ENCODE measurements at places on chromosomes 3 and 15.

GRCh38 chr3:29481969-29482767 is 201.3 kb downstream of the RBMS3 start:
- no peak for DNase-seq

DNA sequence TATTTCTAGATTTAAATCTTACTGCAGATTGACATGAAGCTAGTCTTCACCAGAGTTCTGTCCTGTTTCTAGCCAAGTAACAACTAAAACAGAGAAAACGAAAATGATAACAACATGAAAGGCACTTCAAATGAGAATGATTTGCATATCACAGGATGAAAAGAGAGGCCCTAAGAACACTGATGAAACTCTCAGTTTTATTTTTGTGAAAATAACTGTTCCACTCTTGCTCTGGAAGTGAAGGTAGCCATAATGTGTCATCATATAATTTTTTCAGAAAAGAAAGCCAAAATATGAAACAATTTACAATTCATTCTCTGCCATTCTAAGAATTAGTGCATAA is 274.4 kb downstream of the ADAMTSL3 start:
- no peak for DNase-seq

DNA sequence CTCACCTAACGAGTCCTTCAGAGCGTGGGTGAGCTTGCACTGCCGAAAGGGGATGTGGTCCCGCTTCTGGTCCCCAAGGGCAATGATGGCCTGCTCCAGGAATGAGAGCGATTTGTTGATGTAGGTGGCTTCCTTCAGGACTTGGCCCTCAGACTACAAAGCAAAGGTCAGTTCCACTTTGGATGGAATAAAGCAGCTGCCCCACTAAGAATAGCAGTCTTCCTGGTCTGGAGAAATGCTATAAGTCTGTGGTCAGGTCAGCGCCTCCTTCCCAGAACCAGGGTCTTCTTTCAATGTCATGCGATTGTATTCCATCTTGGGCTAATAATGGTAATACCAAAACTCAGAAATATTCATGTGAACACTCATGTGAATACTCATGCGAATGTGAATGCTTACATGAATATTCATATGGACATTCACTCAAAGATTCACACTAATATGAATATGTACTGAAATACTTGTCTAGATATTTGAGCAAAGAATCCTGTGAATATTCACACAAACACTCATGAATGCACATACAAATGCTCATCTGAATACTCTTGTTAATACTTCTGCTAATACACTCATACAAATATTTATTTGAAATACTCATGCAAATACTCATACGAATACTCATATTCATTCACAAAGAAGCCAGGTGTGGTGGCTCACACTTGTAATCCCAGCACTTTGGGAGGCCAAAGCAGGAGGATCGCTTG is 16.7 kb downstream of the KIF9 start:
- no peak for DNase-seq

DNA sequence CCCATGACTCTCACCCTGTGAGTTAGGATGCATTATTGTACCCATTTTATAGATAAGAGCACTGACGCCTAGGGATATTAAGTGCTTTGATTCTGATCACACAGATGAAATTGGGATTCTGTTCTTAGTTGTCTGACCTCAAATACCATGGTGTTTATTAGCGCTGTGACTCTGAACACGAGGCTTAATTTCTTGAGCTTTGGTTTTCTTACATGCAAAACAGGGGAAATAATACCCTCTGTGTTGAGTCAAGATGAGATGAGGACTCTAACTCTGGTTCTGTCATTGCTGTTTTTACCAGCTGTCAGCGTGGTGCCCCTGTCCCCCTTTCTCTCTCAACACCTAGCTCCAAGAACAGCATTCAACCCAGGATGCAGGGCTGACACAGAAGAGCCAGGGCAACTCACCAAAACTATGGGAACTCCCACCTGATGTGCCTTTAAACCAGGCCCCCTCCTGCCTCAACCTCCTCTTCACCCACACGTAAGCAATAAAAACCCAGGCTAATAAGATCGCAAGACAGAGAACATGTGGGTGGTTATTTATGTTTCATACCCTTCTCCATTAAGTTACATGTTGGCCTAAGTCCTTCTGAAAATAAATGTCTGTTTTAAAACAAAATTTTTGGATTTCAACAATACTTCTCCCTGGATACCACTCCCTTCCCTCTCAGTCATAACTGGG is 100.1 kb upstream of the SPATA12 start:
- DNase-seq: no peak

GRCh38 chr15:52803467-52804306 is 13.6 kb upstream of the ONECUT1 start:
- DNase-seq: no peak

GRCh38 chr3:71524672-71525071 is 58.9 kb downstream of the FOXP1 start:
- no peak for DNase-seq

DNA sequence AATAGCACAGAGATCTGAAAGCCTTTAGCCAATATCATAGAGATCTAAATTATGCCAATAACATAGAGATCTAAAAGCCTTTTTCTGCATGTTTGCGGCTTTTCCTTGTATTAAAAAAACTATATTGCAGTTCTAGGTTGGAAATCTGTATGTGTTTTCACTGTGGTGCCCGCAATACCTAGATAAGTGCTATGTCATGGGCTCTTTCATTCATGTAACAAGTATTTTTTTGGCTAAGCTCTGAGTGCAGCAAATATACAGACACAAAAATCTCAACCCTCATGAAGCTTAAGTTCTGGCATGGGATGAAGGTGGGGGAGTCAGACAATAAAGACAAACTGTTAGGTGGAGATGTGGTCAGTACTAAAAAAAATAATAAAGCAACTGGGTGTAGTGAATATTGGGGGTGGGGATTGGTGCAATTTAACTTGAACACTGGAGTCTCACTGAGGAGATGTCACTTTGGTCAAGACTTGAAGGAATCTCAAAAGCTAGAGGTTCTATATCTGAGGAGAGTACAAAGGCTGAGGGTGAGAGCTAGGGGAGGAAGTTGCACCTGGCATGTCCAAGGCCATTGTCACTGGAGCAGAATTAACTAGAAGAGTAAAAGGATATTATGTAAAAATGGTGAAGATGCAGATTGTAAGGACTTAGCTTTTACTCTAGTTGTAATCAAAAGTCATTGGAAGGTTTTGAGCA is 973 bp downstream of the BUB1B start:
- DNase-seq: no peak

DNA sequence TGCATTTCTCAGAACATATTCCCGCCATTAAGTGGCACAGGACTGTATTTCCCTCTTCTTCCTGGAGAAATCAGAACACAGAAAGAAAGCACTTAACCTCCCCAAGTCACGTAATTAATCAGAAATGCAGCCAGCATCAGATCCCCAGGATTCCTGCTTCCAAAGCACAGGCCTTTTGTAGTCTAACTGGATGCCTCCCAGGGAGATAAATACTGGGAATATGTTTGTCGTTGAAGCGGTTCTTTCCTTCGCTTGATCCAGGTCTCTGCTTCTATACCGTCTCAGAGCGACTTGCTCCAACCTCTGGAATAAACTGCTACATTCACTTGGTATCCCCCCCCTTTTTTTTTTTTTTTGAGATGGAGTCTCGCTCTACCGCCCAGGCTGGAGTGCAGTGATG is 198.6 kb downstream of the KBTBD8 start:
- no peak for DNase-seq

DNA sequence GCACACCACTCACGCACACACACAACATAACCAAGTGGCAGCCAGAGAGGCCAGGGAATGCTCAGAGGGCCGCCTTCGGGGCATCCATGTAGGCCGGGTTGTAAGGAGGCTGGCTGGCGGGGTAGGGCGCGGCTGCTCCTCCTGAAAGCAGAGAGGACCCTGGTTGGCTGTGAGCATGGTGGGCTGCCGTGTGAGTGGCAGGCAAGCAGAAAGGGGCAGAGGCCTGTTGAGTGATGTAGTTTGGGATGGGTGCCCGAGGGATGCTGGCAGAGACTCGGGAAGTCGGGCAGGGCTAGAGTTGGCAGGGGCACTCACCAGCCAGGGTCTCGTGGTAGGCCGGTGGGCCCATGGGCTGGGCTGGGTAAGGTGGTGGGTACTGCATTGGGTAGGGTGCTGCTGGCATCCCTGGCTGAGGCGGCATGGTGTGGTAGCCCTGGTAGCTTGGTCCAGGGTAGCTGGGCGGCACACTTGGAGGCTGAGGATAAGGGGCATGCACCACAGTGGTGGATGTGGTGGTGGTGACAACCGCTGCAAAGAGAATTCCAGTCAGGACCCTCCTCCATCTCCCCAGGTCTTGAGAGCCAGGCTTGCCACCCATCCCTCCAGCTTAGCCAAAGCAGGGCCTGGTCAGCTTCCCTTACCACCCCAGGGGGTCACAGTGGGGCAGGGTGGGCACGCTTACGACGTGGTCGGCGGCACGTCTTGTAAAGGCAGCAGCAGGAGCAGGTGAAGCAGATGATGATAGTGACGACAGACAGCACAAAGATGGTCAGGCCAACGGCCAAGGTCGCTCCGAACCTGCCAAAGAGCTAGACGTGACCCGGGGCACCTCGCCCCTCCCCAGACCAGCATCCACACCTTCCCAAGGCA is 22.7 kb downstream of the ATRIP start:
- no peak for DNase-seq

DNA sequence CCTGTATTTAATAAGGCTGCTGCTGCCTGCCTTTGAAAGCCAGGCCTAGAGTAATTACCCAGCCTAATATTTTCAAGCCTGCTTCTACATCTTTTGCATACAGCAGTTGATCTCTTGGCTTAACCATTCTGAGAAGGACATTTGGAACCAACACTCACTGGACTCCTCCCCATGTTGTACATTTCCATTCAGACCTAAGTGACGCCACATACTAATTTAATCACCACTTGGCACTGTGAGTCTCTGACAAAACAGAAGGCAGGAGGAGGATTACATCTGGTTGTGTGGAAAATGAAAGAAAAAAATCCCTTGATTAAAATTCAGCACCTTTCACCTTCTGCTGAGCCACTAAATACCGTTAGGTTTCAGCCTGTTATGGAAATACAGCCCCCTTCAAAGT is 102.2 kb upstream of the ARRDC4 start:
- no peak for DNase-seq

- DNase-seq: no peak
Observed at GRCh38 chr3:140822401-140823047, 119.1 kb upstream of the SLC25A36 start.

DNA sequence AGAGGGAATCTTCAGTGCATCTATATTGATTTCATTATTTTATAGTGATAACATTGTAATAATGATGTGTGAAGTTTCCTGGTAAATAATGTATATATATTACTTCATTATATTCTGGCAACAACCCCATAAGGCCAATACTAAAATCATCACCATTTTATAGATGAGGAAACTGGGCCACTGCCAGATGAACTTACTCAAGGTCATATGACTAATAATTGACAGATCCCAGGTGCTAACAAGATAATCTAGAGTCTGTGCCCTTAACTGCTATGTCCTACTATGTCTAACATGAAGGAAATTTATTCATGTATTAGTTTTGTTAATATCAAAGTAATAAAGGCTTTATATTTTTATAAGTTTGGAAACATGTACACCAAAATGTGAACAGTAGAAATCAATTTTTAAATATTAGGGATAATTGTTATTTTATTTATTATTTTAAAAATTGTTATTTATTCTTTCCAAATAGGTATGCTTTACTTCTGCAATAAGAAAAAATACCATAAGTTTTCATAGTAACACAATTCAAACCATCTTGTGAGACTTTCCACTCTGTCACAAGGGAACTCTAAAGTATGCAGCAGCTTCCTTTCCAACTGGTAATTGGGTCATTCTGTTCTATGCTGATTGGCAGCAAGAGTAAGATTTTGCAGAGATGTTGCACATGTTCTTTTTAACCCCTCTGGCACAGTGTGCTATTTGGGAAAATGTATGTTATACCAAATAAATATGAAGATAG is 90.8 kb upstream of the CMC1 start:
- DNase-seq: no peak

DNA sequence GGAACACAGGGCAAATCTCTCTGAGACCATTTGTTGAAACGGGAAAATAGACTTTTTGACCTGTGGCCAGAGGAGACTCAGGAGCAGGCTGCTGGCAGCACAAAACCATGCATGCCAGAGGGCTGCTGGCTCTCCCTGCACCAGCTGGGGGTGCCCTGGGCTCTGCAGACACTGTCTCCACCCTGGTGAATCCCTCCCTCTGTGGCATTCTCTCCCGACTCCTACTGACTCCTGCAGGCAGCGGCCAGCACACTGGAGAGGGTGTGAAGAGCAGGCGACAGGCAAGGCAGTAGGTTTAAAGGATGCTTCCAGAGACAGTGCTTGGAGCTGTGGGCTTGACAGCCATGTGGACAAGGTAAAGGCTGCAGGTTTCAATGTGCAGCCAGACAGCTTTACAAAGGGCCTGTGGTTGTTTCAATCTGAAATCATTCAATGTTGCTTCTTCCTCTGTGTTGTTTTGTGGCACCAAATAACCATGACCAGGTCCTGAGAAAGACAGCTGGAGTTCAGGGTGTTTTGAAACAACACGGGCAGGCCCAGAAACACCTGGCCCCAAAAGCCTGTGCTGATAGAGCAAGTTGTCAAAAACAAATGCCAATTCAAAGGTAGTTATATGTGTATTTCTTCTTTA is 431.0 kb upstream of the ATP10A start:
- DNase-seq: no peak

GRCh38 chr3:156643729-156644389 is 30.5 kb upstream of the TIPARP start:
- DNase-seq: peak; percentile 2

DNA sequence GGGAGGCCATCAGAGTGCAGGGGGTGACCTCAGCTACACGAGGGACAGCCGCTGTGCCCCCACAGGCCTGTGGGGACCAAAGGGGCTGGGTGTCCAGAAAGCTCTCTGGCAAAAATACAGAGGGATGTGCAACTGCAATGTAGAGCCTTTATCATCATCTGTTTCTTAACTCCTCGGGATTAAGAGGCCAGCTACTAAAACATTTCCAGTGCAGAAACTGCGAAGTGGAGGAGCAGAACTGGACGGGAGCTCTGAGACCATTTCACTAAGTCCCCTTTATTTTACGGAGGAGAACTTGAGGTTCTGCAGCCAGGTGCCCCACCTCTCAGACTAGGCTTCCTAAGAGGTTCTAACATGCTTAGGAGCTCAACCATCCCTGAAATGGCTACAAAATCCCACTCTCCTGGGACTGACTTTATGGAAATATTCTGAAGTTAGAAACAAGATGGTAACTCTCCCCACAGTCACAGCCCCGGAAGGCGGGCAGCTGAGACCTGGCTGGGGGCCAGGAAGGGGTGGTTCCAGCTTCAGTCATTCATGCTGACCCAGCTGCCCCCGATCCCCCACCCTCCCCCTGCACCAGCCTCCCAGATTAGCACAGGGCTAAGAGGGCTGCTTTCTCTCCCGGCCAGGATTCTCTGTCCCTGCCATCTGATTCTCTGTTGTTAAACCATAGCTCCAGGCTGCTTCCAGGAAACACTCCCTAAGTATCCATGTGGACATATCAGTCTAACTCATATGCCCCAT is 40.3 kb downstream of the UMPS start:
- no peak for DNase-seq
